Posterior vena cava (tissue), 2 donors: ENCODE measurements at places on chromosomes 2 and 18. TPM values are rescaled to one million over a fixed set of nuclear protein-coding genes. Genes with fewer than 3 reads are reported as not detected.

Gene ALPI
- total RNA-seq: not detected

Gene IL36G
- not detected for total RNA-seq

Gene CTLA4
- not detected for total RNA-seq

Gene TFCP2L1
- total RNA-seq: 0.29 TPM

Gene SCN9A
- total RNA-seq: 5.7 TPM

Gene ACVR1C
- total RNA-seq: 0.52 TPM

Gene KLHL41
- 0.60 TPM for total RNA-seq

Gene SP5
- total RNA-seq: 0.28 TPM

Gene HS1BP3
- total RNA-seq: 37.1 TPM

Gene SCYGR8
- not detected for total RNA-seq

Gene TRIM43B
- not detected for total RNA-seq

Gene CD8B
- 0.37 TPM for total RNA-seq

Gene PRLH
- not detected for total RNA-seq

Gene L3MBTL4
- total RNA-seq: 17.6 TPM

Gene ZAP70
- total RNA-seq: 2.8 TPM

Gene TMEM200C
- total RNA-seq: 2.7 TPM
